ENCODE measurements at places on chromosomes 1 and 21. TPM values are rescaled to one million over a fixed set of nuclear protein-coding genes. Genes with fewer than 3 reads are reported as not detected.

The IL12RB2 gene
- 0.69 TPM for total RNA-seq

DNA sequence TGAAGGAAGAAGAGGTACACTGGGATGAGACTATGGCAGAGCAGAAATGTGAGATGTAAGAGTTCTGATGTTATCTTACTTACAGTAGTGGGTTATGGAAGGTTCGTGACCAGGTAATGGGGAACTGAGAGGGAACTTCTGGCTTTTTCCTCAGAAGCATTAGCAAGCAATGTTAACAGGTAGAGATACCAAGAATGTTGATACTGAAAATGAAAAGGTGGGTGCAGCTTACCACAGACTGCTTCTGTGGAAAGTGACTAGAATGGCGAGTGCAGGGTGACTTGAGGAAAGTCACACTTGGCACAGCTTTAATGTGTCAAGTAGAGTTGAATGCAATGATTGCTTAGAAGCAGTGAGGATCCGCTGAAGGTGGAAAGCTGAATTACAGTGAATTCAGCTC lies 70.8 kb downstream of the PLA2G4A start:
- no peak overlapping the region for H3K4me3 ChIP-seq
- H3K27me3 ChIP-seq = peaks cover 8% of the 10 kb centered on the region
- DNase-seq = no peak
- H3K27ac ChIP-seq = no peak overlapping the region
- peaks cover 5% of the 10 kb centered on the region for H3K4me1 ChIP-seq
- H3K36me3 ChIP-seq = no peaks in the 10 kb centered on the region

GRCh38 chr1:23273450-23274133 lies 56.3 kb upstream of the HTR1D start:
- no peaks in the 10 kb centered on the region for H3K27me3 ChIP-seq
- H3K36me3 ChIP-seq = no peaks in the 10 kb centered on the region
- no peak overlapping the region for H3K4me3 ChIP-seq

DNA sequence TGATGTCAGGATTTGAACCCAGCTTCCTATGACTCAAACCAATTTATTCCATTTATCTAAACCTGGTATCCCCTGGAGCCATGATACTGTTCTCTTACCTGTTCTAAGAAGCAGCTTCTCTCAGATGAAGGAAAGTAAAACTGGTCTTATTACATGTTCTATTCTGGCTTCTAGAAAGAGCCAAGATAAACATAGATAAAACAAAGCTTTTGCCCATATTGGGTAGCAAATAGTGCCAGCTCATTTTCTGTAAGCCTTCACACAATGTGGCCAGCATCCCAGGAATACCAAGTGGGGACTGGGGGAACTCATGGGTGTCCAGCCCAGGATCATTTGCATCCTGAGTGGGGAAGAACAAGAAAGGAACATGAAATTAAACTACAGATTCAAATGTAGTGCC lies 53.5 kb upstream of the EPHA8 start:
- DNase-seq = no peak
- no peak overlapping the region for H3K4me3 ChIP-seq
- no peaks in the 10 kb centered on the region for H3K27me3 ChIP-seq
- peaks cover 39% of the 10 kb centered on the region for H3K36me3 ChIP-seq

- H3K4me1 ChIP-seq = no peaks in the 10 kb centered on the region
- H3K4me3 ChIP-seq = no peak overlapping the region
- no peaks in the 10 kb centered on the region for H3K27me3 ChIP-seq
- H3K36me3 ChIP-seq = no peaks in the 10 kb centered on the region
- DNase-seq = no peak
Observed at GRCh38 chr1:177351361-177352108, 180.8 kb downstream of the BRINP2 start.

GRCh38 chr1:167776151-167776550 lies 54.4 kb downstream of the MPZL1 start:
- no peak overlapping the region for H3K27ac ChIP-seq
- H3K36me3 ChIP-seq = peaks cover 73% of the 10 kb centered on the region
- no peaks in the 10 kb centered on the region for H3K27me3 ChIP-seq
- no peak for DNase-seq
- H3K4me3 ChIP-seq = no peak overlapping the region

- H3K4me1 ChIP-seq = no peaks in the 10 kb centered on the region
- H3K27me3 ChIP-seq = no peaks in the 10 kb centered on the region
- no peak for DNase-seq
- H3K27ac ChIP-seq = no peak overlapping the region
- no peak overlapping the region for H3K4me3 ChIP-seq
Observed at GRCh38 chr1:99180915-99181314, 83.4 kb upstream of the PLPPR4 start.

Measured in type B pancreatic cell (in vitro differentiated cells).